ENCODE measurements at places on chromosomes 13 and 19.

DNA sequence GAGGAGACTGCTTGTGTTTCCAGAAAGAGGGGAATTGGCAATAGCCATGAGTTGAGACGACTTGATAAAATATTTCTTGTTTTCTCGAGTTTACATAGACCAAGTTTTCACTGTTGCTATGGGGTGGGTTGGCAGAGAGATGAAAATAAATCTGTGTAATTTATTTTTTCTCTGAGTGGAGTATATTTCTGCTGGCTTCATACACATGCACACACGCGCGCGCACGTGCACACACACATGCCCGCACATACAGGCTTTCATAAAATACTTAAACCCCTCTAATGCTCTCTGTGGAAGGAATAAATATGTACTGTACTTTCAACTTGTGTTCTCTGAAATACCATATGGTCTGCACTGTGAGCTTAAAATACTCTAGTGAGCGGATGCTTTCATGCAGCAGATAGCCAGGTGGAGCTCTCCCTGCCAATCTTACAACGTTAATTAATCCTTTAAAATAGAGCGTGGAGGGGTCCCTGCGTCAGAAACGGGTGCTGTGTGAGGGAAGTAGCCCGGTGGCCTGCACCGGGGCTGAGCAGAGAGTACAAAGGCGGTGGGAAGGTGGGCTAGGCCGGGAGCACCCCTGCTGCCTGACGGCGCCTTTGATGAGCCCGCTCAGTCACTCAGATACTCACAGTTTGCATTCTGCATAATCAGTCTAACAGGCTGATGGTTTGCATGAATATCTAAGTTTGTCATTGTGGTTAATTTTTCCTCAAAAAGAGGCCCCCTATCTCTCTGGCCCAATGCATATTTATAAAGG, 44.1 kb downstream of the CCNE1 start:
- DNase-seq = no peak

DNA sequence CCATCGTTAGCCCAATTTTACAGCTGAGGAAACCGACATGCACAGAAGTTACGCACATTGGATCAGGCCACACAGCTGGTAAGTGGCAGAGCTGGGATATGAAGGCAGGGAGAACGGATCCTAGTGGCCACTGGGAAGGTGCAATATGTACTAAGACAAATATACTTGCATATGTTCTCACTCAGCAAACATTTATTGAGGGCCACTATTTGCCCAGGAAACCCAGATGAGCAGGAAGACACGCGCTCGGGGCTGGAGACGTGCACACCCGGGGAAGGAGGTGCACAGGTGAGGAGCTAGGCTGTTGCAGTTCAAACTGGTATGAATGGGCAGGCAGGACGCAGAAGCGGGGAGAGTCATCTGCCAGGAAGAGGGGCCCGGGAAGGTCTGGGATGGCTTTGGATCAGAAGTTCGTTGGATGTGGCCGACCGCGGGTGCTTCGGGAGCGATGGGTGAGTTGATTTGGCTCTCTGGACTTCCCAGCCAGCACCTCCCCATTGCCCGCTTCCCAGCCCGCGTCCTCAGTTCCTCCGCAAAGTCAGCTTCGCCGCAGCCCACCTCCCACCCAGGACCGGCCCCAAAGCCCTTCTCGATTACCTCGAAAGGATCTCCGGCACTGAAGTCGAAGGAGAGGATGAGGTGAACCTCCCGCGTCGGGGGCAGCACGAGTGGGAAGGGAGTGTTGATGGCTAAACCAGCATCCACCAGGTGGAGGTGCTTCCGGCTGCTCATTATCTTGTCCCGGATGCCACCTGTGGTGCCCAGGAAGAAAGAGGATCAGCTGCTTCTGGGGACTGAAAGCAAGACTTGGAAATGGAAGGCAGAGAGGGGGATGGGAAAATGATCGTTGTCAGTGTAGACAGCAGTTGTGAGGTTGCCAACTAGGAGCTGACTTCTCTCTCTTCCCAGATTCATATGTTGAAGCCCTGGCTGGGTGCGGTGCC, 17.8 kb upstream of the CABP5 start:
- DNase-seq = no peak

DNA sequence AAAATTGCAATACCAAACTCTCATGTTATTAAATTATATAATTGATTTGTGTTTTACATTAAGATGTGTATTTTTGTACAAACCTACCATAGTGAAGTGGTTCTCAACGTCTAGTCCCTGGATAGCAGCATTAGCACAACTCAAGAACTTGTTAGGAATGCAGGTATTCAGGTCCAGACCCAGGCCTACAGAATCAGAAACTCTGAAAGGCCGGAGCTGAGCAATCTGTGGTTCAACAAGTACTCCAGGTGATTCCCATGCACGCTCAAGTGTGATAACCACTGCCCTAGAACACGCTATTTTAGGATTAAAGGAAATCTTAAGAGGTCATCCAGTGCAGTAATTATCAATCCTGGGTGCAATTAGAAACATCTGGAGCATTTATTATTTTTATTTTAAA, 456.3 kb downstream of the IRS2 start:
- DNase-seq = no peak

GRCh38 chr19:50947123-50947522, 5.7 kb downstream of the KLK5 start:
- no peak for DNase-seq
